Caco-2 (cell line): ENCODE measurements at places on chromosomes 11 and 22. TPM values are rescaled to one million over a fixed set of nuclear protein-coding genes. Genes with fewer than 3 reads are reported as not detected.

DNA sequence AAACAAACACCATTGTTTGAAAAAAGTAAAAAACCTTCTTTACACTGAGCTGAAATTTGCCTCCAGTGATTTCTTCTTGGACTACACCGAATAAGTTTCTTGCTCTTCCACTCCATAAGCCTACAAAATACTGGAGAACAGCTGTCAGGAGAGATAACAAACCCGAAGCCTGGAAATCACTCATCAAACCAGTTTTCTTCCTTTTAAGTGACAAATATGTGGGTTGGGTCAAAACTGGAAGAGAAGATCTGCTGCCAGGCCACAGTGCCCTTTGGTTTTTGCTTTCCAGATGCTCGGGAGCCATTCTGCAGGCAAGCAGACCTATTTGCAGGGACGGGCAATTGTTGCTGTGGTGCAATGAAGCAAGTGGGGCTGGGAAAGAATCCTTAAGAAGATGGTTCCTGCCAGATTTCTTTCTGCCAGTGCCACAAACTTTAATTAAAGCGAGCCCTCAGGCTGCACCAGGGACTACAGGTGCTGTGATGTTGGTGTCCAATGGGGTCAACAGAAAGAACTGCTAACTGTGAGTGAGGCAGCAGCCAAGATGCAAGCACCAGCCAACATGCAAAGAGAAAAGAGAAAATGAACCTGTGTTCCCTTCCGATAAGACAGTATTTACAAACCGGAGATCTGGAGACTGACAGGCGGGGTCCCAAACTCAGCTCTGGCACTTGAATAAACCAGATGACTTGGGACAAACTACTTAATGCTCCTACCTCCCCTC is 44.8 kb upstream of the SMCO4 start:
- peaks cover 3% of the 10 kb centered on the region; the same call in 1 of the 2 replicates for H3K4me1 ChIP-seq
- H3K27me3 ChIP-seq = peaks cover 1% of the 10 kb centered on the region; the same call in 1 of the 2 replicates
- no peaks in the 10 kb centered on the region for H3K36me3 ChIP-seq
- H3K27ac ChIP-seq = no peak overlapping the region

GRCh38 chr11:23311986-23312940 is 452.0 kb upstream of the CCDC179 start:
- no peaks in the 10 kb centered on the region for H3K4me1 ChIP-seq
- no peak for DNase-seq
- H3K27me3 ChIP-seq = no peaks in the 10 kb centered on the region
- H3K36me3 ChIP-seq = no peaks in the 10 kb centered on the region
- no peak overlapping the region for H3K27ac ChIP-seq
- H3K4me3 ChIP-seq = no peak overlapping the region

- DNase-seq = no peak
- H3K27me3 ChIP-seq = no peaks in the 10 kb centered on the region
- no peak overlapping the region for H3K4me3 ChIP-seq
Observed at GRCh38 chr22:20577549-20577975, 70.2 kb downstream of the MED15 start.

DNA sequence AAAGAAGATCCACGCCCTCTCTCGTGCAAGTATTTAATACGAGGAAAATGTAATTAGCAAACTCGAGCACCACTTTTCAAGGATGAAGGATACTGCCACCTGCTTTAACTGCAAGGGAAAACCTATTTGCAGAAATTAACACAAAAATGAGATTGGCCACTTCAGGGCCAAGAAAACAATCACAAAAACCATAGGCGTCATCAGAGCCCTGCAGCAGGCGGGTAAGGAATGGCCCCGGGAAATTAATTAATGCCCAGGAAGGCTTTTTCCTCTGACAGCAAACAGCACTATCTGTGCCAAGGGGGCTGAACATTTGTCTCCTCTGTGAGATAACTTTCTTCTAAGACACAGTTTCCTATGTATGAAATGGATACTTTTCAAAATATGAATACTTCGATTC is 255.7 kb downstream of the CTTN start:
- H3K4me3 ChIP-seq = no peak overlapping the region
- no peaks in the 10 kb centered on the region for H3K27me3 ChIP-seq
- peaks cover 3% of the 10 kb centered on the region; the same call in 1 of the 2 replicates for H3K36me3 ChIP-seq
- DNase-seq = no peak

DNA sequence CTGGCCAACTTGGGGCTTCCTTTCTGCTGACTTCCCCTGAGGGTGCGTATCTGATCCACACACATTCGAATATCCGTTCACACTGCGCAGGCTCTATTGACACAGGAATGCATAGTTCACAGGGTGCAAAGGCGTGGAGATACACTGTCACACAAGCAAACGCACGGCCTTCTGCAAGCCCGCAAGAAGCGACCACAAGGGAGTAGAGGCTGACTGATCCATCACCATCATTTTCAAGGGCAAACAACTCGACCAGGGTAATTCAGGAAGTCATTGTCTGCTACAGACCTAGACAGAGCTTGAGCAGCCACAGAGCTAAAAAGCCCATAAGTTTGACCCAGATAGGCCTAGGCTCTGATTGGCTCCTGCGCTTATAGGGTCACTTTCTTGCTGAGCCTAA is 392.3 kb downstream of the MN1 start:
- H3K27me3 ChIP-seq = no peaks in the 10 kb centered on the region
- H3K4me3 ChIP-seq = no peak overlapping the region
- H3K36me3 ChIP-seq = no peaks in the 10 kb centered on the region
- no peak for DNase-seq
- H3K4me1 ChIP-seq = no peaks in the 10 kb centered on the region
- no peak overlapping the region for H3K27ac ChIP-seq

DNA sequence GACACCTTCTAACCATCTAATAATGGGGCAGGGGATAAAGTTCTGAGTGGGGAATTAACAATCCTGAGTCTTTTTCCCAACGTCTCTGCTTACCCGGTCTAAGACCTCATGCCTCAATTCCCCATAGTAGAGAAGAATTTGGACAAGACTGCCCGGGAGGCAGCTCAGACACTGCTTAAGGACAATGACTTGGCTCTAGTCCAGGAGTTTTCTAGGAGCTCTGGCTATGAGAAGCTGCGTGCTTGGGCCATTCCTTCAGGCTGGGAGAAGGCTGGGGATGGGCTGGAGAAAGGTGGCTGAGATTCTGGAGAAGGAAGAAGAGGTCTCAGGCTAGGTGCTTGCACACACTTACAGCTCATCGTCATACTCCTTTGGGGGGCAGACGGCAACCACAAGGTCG is 19.8 kb upstream of the ABCC8 start:
- H3K27ac ChIP-seq = no peak overlapping the region
- no peaks in the 10 kb centered on the region for H3K4me1 ChIP-seq
- no peak for DNase-seq
- no peaks in the 10 kb centered on the region for H3K27me3 ChIP-seq
- H3K36me3 ChIP-seq = peaks cover 3% of the 10 kb centered on the region; the same call in 1 of the 2 replicates

Gene DAGLA
- total RNA-seq = 9.4 and 9.5 TPM in 2 replicates

- DNase-seq = no peak
- no peaks in the 10 kb centered on the region for H3K36me3 ChIP-seq
- no peaks in the 10 kb centered on the region for H3K4me1 ChIP-seq
- H3K4me3 ChIP-seq = no peak overlapping the region
Observed at GRCh38 chr11:28983780-28984179, 875.6 kb downstream of the METTL15 start.

DNA sequence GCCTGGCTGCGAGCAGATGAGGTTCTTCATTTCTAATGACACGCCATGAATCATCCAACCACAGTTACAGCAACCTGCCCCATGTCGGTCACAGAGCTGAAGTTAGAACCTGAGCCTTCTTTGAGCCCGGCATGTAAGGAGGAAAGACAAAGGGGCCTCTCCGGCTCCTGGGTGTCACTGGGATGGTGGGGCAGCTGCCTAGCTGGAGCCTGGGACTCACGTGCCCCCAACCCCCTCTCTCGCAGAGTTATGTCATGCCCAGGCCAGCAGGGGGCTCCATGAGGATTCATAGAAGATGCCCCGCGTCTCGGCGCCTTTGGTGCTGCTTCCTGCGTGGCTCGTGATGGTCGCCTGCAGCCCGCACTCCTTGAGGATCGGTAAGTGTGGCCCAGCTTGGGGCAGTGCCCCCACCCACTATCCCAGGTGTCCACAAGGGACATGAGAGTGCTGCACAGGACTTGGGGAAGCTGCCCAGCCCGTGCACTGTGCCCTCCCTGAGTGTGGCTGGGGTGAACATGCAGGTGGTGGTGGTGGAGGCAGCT is 148.5 kb downstream of the GRIK4 start:
- peak; percentile 63 for DNase-seq
- no peaks in the 10 kb centered on the region for H3K27me3 ChIP-seq
- no peak overlapping the region for H3K4me3 ChIP-seq
- no peak overlapping the region for H3K27ac ChIP-seq

Gene TENM4
- 1.1 and 2.0 TPM in 2 replicates for total RNA-seq

- H3K4me1 ChIP-seq = peaks cover 6% of the 10 kb centered on the region; the same call in 1 of the 2 replicates
- H3K36me3 ChIP-seq = no peaks in the 10 kb centered on the region
- no peaks in the 10 kb centered on the region for H3K27me3 ChIP-seq
- no peak for DNase-seq
- H3K27ac ChIP-seq = no peak overlapping the region
- H3K4me3 ChIP-seq = no peak overlapping the region
Observed at GRCh38 chr11:33000181-33000580, 15.5 kb upstream of the DEPDC7 start.

DNA sequence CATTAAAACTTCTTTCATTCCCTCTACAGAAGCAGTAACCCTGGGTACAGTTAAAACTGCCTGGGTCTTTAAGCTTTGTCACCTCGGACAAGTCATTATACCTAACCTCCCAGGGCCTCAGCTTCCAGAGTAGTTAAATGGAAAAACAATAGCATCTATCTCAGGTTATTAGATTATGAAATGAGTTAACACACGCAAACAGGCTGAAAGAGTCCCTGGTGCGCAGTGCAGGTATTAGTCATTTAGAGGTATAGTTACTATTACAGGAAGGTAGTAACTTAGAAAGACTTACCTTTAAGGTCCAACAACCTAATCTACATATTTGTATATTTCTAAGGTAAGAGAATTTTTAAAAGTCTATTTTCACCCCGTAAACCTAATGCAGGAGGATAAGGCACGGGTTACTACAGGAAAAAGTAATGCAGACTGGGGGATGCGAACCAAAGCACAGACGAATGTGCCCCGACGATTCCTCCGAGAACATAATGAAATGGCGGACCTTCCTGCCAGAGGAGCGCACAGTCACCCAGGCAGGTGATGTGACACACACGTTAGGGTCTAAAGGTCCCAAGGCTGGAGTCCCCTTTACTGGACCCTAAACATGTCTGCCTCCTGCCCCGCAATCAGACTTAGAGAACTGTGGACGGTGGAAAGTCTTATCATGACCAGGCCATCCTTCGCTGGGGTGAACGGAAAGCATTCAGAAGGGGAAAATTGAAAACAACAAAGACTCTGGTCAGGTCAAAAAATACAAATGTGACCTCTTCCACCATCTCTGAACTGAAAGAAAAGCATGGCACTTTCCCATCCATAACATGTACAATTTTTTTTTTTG is 1.3 kb downstream of the NAP1L4 start:
- H3K36me3 ChIP-seq = no peaks in the 10 kb centered on the region
- peak; percentile 73 for DNase-seq
- peak overlapping the region; percentile 100 for H3K27ac ChIP-seq
- H3K4me1 ChIP-seq = peaks cover 13% of the 10 kb centered on the region
- H3K4me3 ChIP-seq = peak overlapping the region; percentile 76

- no peaks in the 10 kb centered on the region for H3K27me3 ChIP-seq
- no peaks in the 10 kb centered on the region; the same call in 1 of the 2 replicates for H3K4me1 ChIP-seq
- no peak overlapping the region for H3K4me3 ChIP-seq
- 0 out of 2 replicates have a peak, but pooled peaks cover 4% of the 10 kb centered on the region for H3K36me3 ChIP-seq
- H3K27ac ChIP-seq = no peak overlapping the region
Observed at GRCh38 chr11:74615988-74616387, 23.6 kb downstream of the POLD3 start.

GRCh38 chr11:106482917-106483785 is 405.7 kb downstream of the AASDHPPT start:
- no peaks in the 10 kb centered on the region for H3K27me3 ChIP-seq
- H3K4me3 ChIP-seq = no peak overlapping the region
- H3K36me3 ChIP-seq = no peaks in the 10 kb centered on the region

GRCh38 chr11:1307998-1308742 is 1.3 kb downstream of the TOLLIP start:
- H3K27me3 ChIP-seq = no peaks in the 10 kb centered on the region
- no peak overlapping the region for H3K27ac ChIP-seq
- H3K4me1 ChIP-seq = peaks cover 37% of the 10 kb centered on the region
- peak overlapping the region; percentile 83 for H3K4me3 ChIP-seq
- DNase-seq = no peak
- no peaks in the 10 kb centered on the region; the same call in 1 of the 2 replicates for H3K36me3 ChIP-seq

Gene GAS2
- 9.4 and 11.1 TPM in 2 replicates for total RNA-seq

Gene SCGB1D4
- not detected in 2 replicates for total RNA-seq

Gene AP5B1
- total RNA-seq = 18.2 and 19.3 TPM in 2 replicates

Gene CD3G
- total RNA-seq = 0.16 and 0.32 TPM in 2 replicates

Gene CFAP300
- total RNA-seq = 2.2 and 3.9 TPM in 2 replicates
